ENCODE measurements at places on chromosomes 3 and 15.
A peak's percentile ranks its signal among the peaks of the same experiment; 100 is the strongest.

- DNase-seq, result no peak
These were observed 1198.6 kb upstream of the EPHA6 start for GRCh38 chr3:95615592-95616310.

DNA sequence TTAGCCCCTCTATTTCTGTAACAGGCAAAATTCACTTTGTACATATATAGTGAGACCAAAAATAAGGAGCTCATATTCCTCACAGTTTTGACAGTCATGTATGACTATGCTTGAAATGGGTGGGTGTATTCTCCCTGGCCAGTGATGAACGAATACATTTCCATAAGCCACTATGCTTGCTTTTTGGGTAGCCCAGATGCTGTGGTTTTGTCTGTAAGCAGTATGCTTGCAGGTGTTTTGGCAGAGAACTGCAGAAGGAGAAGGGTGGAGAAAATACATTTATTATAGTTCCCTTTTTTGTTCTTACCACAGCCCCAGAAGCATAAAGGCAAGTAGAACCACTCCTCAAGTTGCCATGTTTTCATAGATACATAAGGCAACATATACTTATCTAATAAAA is 131.2 kb downstream of the RBMS3 start:
- DNase-seq, result no peak

DNA sequence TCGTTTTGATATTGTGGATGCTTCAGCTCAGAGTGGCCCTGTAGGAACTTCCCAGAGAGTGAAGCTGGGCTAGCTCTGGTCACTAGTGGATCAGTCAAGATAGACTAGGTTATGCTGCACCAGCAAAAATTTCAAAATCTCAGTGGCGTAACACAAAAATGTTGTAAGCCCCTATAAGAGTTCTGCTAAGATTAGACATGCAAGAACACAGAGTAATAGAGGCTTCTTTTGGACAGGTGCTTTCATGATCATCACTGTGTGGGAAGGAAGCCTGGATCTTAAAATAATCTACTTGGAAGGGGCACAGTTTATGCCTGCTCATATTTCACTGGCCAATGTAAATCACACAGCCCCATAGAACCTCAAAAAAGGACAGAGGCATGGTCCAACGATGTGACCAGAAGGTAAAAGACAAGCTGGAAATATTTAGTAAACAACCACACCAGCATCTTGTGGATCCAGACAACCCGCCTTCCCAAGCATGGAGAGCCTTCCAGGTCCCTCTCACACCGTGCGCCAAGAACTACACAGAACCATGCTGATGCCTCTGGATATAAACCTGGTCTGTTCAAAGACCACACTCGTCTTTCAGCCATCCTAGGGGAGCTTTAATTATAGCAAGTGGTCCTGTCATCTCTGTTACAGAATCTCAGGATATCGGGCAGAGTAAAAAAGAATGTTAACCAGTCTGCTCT is 554.3 kb downstream of the EPHB1 start:
- DNase-seq, result no peak

- no peak for DNase-seq
These were observed 183.9 kb downstream of the FAM43A start for GRCh38 chr3:194869482-194870169.

DNA sequence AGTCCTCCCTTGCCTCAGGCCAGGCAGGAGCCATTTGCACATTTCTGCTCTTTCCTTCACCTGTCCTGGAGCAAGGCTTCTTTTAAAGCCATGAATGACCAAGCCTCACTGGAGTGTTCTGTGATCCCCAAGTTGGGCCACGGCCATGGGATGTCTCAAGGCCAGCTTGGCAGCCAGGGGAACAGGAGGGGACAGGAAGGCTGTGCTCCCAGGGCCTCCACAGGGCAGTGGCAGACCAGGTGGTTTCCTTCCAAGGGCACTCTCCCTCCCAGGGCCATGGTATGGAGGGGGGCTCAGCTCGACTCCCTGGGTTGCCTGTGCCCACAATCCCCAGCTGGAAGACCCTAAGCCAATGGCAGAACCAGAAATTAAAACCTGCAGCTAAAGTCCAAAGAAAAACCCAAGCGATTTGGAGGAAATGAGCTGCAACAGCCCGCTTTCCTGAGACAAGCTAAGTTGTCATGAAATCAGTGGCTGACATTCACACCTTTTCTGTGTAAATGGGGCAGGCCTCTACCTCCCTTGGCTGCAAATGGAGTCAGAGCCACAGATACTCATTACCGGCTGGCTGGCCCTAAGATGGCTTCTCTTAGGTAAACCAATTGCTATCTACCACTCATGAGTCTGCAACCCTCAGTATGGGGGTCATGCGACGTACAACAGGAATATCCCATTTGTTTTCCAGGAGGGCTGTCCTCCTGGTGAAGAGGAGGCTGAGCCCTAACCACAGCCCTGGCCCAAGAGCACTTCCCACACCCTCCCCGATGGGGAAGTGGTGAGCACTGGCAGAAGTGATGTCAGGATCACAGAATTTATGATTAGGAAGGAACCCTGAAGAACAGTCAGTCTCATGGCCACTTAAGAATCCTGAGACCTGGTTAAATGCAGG is 83.3 kb downstream of the SNRK start:
- no peak for DNase-seq

- no peak for DNase-seq
These were observed 673.4 kb downstream of the MECOM start for GRCh38 chr3:168990134-168990533.

DNA sequence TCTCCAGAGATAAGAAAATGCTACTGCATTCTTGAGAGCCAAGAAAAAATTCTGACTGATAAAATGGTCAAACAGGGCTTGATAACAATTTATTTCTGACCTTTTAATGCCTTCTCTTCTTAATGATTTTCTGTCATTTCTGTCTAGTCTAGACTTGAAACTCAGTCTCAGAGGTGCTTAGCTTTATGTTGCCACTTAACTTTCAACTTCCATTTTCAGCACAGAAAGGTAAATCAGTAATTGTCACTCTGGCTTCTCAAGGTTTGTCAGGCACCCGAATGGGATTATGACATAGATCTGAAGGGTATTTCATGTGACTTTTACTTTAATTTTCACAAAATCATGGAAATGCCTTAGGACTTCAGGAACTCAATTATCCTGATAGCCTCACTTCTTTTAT is 155.4 kb upstream of the GBE1 start:
- DNase-seq, result no peak

GRCh38 chr3:101633186-101633585 is 43.7 kb downstream of the ZBTB11 start:
- DNase-seq, result no peak

- no peak for DNase-seq
These were observed 25.0 kb downstream of the IRAK2 start for GRCh38 chr3:10189557-10190354.

DNA sequence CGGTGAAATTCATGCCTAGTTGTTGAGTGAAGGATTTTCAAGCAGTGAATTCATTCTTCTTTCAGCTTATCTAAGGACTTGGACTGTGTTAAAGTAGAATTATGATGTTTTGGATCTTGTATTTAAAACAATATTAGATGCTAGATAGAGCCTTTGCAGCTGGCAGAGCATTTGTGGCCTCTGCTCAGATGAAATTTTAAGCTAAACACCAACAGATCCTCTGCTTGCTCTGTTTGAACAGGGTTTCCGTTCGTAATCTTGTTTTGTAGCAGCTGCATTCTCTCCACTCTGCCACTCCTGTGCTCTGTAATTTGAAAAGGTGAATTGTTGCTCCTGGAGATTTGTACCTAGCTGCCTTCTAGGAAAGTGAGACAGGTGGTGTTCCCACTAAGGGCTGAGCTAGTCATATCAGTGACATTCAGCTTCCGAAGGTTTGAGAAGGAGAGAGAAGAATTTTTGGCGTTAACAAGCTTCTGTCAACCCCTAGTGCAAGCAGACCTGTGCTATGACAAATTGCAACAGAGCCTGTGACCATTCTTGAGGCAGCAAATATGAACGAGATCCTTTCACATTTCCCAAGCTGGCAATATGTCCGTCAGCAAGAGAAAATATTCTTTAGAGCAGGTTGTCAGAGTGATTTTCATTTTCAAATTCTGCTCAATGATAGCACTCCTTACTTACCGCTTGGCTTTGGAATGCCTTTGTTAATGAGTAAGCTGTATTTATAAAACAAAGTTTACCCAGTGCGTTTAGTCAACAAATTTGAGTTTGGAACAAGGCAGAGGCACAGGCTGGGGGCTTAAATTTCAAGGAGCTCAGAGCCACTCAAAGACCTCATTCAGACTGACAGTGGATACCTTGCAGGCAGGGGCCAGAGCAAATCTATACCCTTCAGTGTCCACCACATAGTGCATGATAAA is 5.3 kb downstream of the CHST2 start:
- DNase-seq, result peak; percentile 83

DNA sequence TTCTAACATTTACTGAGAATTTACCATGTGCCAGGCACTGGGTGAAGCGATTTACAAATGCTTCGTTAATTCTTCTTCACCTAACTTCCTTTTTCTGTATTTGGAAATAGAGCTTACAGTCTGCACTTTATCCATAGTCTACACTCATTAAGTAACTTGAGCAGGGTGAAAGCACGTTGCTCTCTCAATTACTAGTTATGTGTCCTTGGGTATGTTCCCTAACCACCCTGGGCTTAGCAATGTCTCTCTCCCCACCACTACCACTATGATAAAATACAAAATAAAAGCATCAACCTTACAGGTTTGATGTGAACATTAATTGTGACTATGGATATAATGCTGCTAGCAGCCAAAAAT is 172.9 kb upstream of the SLC2A2 start:
- no peak for DNase-seq

- no peak for DNase-seq
These were observed 10.7 kb upstream of the CHSY1 start for GRCh38 chr15:101262551-101262950.

All from NCI-H146 (cell line).